Neural progenitor cell (in vitro differentiated cells): ENCODE measurements at places on chromosomes 3 and 15. TPM values are rescaled to one million over a fixed set of nuclear protein-coding genes. Genes with fewer than 3 reads are reported as not detected.
A peak's percentile ranks its signal among the peaks of the same experiment; 100 is the strongest.

MYEF2 gene
- total RNA-seq: 110 and 140 TPM in 2 replicates

MIX23 gene
- 52.9 and 104 TPM in 2 replicates for total RNA-seq

STOML1 gene
- total RNA-seq: 2.0 and 4.7 TPM in 2 replicates

- DNase-seq: no peak
- H3K36me3 ChIP-seq: no peaks in the 10 kb centered on the region
- H3K27me3 ChIP-seq: no peaks in the 10 kb centered on the region
- H3K4me1 ChIP-seq: no peaks in the 10 kb centered on the region
These were observed 982.2 kb upstream of the SEMA6D start for GRCh38 chr15:46735115-46735514.

DNA sequence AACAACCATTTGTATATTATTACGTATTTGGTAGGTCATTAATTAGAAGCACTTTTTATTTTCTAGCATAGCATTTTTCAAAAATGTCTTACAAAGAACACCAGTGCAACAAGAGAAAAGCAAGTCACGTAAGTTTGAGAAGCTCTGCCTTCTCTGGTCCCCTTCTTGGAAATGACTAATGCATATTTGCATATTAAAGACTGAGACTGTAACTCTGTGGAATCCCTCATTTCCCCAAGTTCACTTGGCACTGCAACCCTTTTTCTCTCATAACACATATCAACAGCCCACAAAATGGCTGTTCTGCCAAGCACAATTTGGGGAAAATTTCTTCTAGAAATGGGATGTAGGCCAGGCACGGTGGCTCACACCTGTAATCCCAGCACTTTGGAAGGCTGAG, 176.3 kb downstream of the ERC2 start:
- no peaks in the 10 kb centered on the region for H3K36me3 ChIP-seq
- H3K27ac ChIP-seq: no peak overlapping the region
- DNase-seq: no peak
- H3K4me1 ChIP-seq: peaks cover 3% of the 10 kb centered on the region
- H3K4me3 ChIP-seq: no peak overlapping the region

GRCh38 chr3:35688826-35689225, 49.5 kb downstream of the ARPP21 start:
- no peak overlapping the region for H3K4me3 ChIP-seq
- H3K4me1 ChIP-seq: no peaks in the 10 kb centered on the region
- DNase-seq: no peak

FSIP1 gene
- 2.1 and 2.5 TPM in 2 replicates for total RNA-seq

GRCh38 chr3:197833930-197834715, 43.1 kb downstream of the LRCH3 start:
- DNase-seq: no peak
- H3K27ac ChIP-seq: no peak overlapping the region
- peaks cover 29% of the 10 kb centered on the region for H3K36me3 ChIP-seq
- no peaks in the 10 kb centered on the region for H3K4me1 ChIP-seq
- H3K27me3 ChIP-seq: no peaks in the 10 kb centered on the region

PTPRG gene
- 65.1 and 65.3 TPM in 2 replicates for total RNA-seq

FANCD2OS gene
- total RNA-seq: not detected in 2 replicates

DNA sequence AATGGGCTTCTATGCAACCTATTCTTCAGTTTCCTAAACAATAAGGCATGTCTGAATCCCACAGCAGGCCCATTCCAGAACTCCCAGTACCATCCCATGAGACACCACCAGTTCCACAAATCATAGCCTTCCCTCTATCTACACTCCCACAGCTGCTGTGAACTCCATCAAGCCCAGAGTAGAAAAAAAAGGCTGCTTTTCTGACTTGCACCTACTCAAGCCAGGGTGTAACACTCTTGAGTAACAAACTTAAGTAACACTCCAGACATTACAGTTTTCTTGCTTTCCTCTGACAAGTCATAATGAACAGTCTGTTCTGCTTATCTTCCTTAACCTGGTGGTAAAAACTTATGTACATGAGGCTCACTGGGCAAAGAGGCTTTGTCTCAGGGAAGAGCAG, 283.1 kb downstream of the NFKBIZ start:
- H3K4me3 ChIP-seq: no peak overlapping the region
- DNase-seq: no peak
- no peaks in the 10 kb centered on the region for H3K4me1 ChIP-seq
- H3K27ac ChIP-seq: no peak overlapping the region
- H3K36me3 ChIP-seq: no peaks in the 10 kb centered on the region

NCKIPSD gene
- 32.8 and 69.1 TPM in 2 replicates for total RNA-seq

DNA sequence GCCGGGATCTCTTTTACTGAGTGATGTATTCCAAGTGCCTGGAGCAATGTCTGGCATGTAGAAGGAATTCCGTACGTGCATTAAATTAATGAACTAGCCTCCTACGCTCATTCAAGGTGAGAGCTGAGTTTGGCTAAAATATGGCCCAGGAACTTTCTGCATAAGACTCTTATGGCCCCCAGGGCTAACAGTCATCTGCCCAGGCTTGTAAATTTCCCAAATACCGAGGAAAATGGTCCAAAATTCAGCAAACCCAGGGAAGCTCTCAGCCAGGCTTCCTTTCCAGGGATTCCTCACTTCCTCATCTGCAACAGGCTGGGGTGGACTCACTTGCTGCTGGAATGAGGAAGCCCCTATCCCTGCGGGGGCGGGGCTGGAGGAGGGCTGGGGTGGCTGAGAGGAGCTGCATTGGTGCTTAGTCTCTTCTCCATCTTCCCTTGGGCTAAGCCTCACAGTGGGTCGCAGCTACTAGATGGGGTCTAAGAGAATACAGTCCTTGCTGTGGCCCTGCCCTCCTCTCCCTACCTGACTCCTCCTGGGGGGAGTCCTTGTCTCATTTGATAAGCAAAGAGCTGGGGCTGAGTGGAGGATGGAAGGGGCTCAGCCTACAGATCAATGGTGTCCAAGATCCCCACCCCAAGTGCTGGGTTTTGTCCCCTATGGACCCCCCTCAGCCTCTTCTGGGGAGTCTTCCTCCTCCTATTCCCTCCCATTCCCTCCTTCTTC, 28.5 kb upstream of the APOD start:
- no peaks in the 10 kb centered on the region for H3K27me3 ChIP-seq
- H3K36me3 ChIP-seq: peaks cover under 1% of the 10 kb centered on the region
- DNase-seq: no peak
- no peaks in the 10 kb centered on the region for H3K4me1 ChIP-seq

DNA sequence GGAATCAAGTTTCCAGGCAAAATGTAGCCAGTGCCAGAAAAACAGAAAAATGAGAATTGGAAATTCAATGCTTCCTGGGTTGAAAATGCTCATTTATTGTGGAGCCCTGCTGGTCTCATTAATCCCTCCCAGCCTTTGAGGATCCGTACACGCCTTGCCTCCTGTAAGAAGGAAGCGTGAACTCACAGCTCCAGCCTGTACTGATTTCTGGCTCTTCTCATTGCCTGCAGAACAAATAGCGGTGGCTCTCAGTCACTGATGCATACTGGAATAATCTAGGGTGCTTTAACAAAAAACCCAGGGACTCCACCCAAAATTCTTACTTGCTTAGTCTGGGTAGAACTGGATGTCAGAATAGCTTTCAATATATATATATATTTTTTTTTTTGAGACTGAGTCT, 29.3 kb upstream of the SLC24A5 start:
- H3K4me3 ChIP-seq: no peak overlapping the region
- H3K27me3 ChIP-seq: no peaks in the 10 kb centered on the region
- no peaks in the 10 kb centered on the region for H3K36me3 ChIP-seq
- no peaks in the 10 kb centered on the region for H3K4me1 ChIP-seq
- no peak overlapping the region for H3K27ac ChIP-seq

- no peaks in the 10 kb centered on the region for H3K36me3 ChIP-seq
- DNase-seq: no peak
- H3K4me1 ChIP-seq: no peaks in the 10 kb centered on the region
- H3K27me3 ChIP-seq: no peaks in the 10 kb centered on the region
- no peak overlapping the region for H3K4me3 ChIP-seq
- no peak overlapping the region for H3K27ac ChIP-seq
These were observed 23.1 kb upstream of the GPR171 start for GRCh38 chr3:151226088-151226563.

DNA sequence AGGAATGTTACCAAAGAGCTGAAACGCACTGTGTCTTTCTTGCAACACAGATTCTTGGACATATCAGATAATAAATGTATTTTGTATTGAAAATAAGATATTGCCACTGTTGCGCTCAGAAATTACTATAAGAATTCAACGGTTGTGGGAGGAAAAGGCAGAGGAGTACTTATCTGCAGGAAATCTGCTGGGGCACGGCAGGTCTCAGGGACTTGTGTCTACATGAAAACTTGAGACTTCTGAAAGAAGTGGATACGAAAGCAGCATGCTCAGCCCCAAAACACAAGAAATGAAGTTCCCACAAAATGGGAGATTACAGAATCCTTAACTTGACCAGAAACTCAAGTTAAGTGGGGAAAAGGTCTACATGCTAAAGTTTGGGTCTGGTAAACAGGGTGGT, 86.5 kb downstream of the IGSF11 start:
- H3K4me1 ChIP-seq: peaks cover 19% of the 10 kb centered on the region
- H3K36me3 ChIP-seq: no peaks in the 10 kb centered on the region
- H3K27ac ChIP-seq: no peak overlapping the region
- no peak for DNase-seq

DNA sequence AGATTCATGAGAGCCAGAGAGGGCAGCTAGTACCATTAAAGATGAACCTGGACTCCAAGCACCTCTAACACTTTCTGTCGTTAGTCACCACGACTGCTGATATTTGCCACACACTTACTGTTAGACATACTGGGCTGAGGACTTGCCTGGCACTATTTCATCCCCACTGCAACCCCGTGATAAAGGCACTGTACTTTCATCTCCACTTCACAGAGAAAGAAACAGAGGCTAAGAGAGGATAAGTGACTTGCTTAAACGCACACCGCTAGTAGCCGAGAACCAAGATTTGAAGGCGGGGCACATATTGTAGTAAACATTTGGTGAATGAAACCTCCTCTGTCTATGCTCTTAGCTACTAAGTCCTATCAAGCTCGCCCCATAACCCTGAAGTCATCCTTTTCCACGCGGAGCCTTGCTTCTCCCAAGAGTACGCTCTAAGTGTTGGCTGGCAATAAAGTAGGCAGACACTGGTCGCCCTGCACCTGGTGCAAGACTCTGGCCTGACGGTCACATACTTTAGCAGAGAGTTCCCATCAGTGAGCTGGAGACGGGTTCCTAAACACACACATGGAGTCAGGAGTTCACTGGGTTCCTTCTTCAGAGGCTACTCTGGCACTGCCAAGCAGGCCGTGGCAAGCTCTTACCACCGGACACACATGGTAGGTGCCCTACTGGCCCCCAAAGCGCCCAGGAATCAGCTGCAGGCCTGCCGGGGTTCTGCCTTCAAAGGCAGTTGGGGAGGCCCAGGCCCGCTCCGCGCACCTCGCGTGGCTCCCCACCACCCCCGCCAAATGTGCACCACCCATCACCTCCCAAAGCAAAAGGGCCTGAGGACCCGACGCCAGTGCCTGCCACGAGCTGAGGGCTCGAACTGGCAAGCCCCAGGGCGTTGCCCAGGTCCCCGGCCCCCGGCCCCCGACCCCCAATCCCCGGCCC, 951 bp downstream of the POMGNT2 start:
- peaks cover 7% of the 10 kb centered on the region for H3K4me1 ChIP-seq
- no peak for DNase-seq
- H3K27me3 ChIP-seq: peaks cover 33% of the 10 kb centered on the region
- peak overlapping the region; percentile 77 for H3K4me3 ChIP-seq
- no peaks in the 10 kb centered on the region for H3K36me3 ChIP-seq

DNA sequence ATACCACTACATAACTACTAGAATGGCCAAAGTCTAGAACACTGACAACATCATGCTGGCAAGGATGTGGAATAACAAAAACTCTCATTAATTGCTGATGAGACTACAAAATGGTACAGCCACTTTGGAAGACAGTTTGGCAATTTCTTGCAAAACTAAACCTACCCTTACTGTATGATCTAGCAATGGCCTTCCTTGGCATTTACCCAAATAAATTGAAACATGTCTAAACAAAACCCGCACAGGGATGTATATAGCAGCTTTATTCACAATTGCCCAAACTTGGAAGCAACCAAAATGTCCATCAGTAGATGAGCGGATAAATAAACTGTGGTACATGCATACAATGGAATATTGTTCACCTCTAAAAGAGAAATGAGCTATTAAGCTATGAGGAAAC, 87.9 kb upstream of the SLC24A5 start:
- no peak for DNase-seq
- H3K27me3 ChIP-seq: no peaks in the 10 kb centered on the region
- H3K27ac ChIP-seq: no peak overlapping the region
- H3K4me1 ChIP-seq: peaks cover 4% of the 10 kb centered on the region
- H3K4me3 ChIP-seq: no peak overlapping the region

DNA sequence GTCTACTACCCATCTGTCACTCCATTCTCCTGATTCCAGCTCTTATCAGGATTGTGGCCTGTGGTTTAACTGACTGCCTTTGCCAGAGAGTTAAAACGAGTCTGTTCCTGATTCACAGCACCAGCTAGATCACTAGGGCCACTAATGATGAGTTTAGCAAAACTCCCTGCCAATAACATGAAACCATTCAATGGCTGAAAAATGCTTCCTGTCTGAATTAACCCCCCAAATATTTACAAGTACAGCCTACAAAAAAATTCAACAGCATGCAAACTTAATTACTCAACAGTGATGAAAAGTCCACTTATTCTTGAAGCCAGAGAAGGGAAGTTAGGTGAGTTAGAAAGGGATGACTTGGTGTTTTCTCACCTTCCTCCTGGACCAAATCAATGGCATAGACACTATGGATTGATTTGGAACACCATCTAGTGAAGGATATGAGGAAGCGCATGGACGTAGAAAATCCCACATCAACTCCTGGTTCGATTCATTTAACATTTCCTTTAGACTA, 141.4 kb downstream of the TGFBR2 start:
- H3K27ac ChIP-seq: no peak overlapping the region
- peaks cover 21% of the 10 kb centered on the region for H3K4me1 ChIP-seq
- H3K4me3 ChIP-seq: no peak overlapping the region
- peak; percentile 37 for DNase-seq
- H3K27me3 ChIP-seq: no peaks in the 10 kb centered on the region

DNA sequence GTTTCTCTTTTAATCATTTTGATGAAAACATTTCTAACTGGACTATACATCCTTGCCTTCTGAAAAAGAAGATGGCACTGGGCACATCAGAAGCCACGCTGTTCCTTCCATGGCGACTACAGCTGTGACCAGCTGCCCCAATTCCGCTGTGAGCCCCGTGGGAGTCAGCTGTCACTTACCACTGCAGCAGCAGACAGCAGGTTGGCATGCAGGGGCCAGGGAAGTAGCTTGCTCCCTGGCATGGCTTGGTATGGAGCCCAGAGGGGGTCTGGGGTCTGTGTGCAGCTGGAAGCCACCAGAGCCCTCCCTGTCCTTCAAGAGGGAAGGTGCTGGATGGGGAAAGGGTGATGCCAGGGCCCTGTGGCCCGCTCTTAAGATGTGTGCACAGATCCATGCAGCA, 4.5 kb upstream of the ZXDC start:
- no peak for DNase-seq
- no peak overlapping the region for H3K27ac ChIP-seq
- peaks cover 5% of the 10 kb centered on the region for H3K27me3 ChIP-seq
- no peaks in the 10 kb centered on the region for H3K4me1 ChIP-seq
- H3K36me3 ChIP-seq: no peaks in the 10 kb centered on the region

LRRN1 gene
- 57.9 and 68.8 TPM in 2 replicates for total RNA-seq
